Activated T-cell treated with anti-CD3 and anti-CD28 coated beads for 4 hours (primary cell): ENCODE measurements at places on chromosomes 7 and 10.

DNA sequence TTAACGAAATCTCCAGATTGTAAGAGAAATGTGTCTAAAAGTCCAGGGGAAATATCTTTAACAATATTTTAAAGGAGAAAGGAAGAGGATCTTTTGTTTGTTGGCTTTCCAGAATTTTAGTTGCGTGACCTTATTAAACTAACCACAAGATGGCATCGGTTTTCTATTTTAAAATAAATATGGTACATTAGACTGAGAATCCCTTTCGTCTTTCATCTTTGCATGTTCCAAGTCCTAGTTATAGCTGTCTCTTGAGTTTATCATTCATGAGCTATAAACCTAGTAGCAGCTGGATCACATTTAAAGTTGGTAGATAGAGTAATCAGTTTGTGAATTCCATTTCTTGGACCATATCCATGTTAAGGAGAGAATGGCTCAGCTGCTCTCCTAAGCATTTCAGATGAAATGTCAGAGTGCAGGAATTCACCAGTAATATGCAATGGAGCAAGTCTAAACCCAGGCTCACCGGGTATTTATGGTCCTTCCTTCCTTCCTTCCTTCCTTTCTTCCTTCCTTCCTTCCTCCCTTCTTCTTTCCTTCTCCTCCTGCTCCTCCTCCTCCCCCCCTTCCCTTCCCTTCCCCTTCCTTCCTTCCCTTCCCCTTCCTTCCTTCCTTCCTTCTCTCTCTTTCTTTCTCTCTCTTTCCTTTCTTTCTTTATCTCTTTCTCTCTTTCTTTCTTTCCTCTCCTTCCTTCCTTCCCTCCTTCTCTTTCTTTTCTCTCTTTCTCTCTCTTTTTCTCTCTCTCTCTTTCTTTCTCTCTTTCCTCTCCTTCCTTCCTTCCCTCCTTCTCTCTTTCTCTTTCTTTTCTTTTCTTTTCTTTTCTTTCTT, 57.8 kb upstream of the RAB18 start:
- no peak for DNase-seq

DNA sequence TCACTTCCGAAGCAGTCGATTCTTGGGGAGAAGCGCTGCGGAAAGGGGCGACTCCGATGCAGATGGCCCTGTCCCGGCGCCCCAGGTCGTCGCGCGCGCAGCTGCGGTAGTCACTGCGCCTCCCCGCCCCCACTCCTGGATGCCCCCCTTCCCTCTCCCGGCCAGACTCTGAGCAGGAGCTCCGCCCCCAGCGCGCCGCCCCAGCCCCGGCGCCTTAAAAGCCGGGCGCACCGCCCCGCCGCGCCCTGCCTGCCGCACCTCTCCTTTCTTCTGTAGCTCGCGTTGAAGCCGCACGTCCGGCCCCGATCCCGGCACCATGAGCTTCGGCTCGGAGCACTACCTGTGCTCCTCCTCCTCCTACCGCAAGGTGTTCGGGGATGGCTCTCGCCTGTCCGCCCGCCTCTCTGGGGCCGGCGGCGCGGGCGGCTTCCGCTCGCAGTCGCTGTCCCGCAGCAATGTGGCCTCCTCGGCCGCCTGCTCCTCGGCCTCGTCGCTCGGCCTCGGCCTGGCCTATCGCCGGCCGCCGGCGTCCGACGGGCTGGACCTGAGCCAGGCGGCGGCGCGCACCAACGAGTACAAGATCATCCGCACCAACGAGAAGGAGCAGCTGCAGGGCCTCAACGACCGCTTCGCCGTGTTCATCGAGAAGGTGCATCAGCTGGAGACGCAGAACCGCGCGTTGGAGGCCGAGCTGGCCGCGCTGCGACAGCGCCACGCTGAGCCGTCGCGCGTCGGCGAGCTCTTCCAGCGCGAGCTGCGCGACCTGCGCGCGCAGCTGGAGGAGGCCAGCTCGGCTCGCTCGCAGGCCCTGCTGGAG, at the start of gene INA:
TSS of gene INA (plus strand) at position 243 of the 817 bp plus-strand sequence. CDS start at position 317, 74 bp downstream.
- DNase-seq, result no peak

DNA sequence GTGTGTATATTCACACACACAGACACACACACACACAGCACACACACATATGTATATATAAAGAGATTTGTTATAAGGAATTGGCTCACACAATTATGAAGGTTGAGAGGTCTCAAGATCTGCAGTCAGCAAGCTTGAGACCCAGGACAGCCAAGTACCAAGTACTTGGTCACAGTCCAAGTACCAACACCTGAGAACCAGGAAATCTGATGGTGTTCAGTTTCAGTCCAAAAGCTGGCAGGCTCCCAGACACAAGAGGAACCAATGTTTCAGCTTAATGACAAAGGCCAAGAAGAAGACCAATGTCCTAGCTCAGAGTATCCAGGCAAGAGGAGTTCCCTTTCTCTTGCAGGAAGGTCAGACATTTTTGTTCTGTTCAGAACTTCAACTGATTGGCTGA, 780.2 kb downstream of the MAGI2 start:
- DNase-seq, result no peak

DNA sequence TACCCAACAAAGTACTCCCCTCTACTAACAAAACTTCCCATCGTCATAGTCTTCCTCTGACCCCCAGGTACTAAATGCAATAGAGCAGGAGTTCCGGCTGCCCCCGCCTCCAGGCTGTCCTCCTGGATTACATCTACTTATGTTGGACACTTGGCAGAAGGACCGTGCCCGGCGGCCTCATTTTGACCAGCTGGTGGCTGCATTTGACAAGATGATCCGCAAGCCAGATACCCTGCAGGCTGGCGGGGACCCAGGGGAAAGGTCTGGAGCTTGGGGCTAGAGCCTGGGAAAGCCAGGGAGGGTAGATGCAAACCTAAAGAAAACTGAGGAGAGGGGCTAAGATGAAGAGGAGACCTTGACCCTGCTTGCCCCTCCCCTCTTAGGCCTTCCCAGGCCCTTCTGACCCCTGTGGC, 15.3 kb downstream of the EPHB6 start:
- DNase-seq, result no peak

DNA sequence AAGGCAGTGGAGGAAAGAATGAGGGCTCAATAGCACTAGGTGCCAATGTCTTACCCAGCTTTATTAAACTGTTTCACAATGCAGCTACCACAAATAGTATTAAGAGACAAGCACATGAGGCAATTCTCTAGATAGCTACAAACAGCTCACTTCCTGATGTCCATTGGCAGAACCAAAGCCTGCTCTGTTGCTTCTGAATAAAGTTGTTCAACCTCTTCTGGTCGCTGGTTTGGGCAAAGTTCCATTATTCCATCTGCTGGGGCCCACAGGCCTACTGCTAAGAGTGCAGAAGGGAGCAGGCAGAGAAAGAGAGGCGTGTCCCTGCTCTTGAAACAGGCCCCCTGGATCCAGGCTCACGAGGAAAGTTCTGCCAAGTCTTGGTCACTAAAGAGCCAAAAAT, 173.9 kb downstream of the ZNF438 start:
- DNase-seq, result no peak

- no peak for DNase-seq
Observed at GRCh38 chr7:35336444-35336843, 82.5 kb upstream of the TBX20 start.

DNA sequence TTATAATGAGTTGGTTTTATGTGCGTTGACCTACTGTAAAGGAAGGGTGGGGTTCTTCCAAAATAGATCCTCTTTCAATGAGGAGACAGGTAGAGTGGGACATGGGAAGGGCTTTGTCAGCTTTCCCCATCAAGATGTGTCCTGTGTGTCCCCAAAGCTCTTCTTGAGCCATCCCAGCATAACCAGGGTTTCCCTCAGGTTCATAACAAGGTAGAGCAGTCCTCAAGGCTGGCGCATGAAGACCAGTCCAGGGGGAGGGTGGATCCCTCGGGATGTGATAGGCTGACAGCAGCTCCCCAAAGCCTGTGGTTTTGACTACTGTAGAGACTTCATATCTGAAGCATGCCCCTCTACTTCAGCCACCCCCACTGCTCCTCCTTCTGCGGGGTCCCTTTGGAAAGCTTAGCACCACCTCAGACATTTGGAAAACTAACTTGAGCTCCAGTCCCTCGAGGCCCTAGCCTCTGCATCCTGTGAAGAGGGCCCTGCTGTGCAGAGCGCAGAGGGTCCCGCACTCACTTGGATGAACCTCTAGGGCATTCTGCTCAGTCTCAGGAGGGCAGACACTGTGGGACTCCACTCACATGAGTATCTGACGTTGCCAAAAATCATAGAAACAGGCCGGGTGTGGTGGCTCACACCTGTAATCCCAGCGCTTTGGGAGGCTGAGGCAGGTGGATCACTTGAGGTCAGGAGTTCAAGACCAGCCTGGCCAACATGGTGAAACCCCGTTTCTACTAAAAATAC, 1.1 kb upstream of the GIMAP8 start:
- no peak for DNase-seq

GRCh38 chr7:42987648-42988214, 55.6 kb downstream of the MRPL32 start:
- DNase-seq, result no peak

GRCh38 chr7:79882922-79883321, 251.7 kb upstream of the GNAI1 start:
- DNase-seq, result no peak

GRCh38 chr7:29825775-29826529, 19.6 kb downstream of the WIPF3 start:
- DNase-seq, result no peak

GRCh38 chr10:91908337-91909116, 759 bp downstream of the FGFBP3 start:
- DNase-seq, result peak; percentile 48

DNA sequence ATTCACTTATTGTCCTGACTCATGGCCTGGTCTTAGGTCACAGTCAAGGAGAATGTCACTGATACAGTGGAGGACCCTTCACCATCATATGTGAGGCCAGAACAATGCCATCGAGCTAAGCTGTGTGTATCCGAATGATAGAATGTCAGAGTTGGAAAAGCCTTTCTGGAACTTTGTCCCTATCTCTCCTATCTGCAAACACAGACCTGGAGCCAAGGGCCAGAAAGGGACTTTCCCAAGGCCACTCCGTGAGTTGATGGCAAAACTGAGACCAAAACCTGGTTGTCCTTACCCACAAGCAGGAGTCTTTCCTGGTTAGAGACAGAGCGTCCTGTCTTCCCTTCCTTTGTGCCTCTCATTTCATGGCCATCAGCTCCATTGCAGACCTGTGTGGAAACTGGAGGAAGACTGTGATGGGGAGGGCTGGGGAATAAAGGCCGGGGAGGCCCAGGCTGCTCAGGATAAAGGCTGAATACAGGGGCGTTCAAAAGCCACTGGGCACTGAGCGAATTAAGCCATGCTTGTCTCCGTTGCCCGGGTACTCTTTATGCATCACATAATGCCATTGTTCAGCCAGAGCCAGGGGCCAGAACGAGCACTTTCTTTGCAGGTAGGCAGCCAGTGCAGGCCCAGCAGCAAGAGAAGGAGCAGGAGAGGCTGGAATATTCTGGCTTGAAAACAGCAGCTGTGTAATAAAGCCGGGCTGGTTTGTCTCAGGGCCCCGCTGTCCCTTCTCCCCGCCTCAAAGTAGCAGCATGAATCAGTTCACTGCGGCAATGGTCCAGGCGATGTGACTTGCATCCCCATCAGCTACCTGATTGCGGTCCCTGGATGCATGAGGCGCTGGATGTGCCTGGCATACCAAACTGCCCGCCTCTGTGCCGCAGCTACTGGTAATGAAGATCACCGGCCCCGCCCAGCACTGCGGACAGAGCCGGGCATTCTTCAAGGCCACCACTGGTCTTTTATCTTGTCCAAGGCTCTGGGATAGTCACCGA, 143.0 kb downstream of the RPS24 start:
- no peak for DNase-seq

- no peak for DNase-seq
Observed at GRCh38 chr7:122145937-122146645, 2.0 kb upstream of the AASS start.

- DNase-seq, result no peak
Observed at GRCh38 chr10:70759781-70760180, 25.4 kb downstream of the TBATA start.

DNA sequence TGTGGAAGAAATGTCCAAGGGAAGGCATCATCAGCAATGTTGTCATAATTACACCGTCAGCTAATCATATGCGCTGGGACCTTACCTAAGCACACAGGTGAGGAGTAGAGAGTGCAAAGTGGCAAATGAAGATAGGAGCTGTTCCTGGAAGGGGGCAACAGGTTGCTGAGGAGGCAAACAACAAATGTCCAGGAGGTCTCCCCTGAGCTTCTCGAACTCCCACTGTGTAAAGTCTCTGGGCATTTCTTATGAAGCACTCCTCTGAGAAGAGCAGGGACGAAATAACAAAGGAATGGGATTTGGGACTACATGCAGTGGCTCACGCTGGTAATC, 152.5 kb downstream of the DOCK4 start:
- no peak for DNase-seq

DNA sequence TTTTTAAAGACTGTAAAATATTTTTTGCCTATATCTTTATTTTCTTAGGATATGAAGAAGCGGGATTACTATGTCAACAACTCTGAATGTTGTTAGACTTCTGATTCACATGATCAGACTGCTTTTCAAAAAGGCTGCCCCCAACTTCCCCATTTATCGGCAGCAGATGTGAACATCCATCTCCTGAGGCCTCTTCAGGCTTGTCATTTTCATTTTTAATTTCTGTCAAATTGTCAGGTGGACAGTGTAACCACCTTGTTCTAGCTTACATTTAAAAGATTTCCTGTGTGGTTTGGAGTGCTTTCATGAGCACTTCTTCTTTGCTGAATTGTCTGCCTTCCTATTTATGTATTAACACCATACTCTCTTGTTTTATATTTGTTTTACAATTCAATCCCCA, 78.8 kb upstream of the GSDME start:
- no peak for DNase-seq

GRCh38 chr10:32111585-32111984, 55.4 kb upstream of the KIF5B start:
- DNase-seq, result no peak

DNA sequence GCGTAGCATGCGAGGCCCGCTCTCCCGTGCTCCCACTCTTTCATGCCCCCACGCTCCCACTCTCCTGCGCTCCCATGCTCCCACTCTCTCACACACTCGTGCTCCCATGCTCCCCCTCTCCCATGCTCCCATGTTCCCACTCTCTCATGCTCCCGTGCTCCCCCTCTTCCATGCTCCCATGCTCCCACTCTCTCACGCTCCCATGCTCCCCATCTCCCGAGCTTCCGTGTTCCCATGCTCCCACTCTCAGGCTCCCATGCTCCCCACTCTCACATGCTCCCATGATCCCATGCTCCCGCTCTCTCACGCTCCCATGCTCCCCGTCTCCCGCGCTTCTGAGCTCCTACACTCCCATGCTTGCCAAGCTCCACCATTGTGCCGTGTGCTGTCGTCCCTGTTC, 84.4 kb upstream of the ANLN start:
- no peak for DNase-seq

DNA sequence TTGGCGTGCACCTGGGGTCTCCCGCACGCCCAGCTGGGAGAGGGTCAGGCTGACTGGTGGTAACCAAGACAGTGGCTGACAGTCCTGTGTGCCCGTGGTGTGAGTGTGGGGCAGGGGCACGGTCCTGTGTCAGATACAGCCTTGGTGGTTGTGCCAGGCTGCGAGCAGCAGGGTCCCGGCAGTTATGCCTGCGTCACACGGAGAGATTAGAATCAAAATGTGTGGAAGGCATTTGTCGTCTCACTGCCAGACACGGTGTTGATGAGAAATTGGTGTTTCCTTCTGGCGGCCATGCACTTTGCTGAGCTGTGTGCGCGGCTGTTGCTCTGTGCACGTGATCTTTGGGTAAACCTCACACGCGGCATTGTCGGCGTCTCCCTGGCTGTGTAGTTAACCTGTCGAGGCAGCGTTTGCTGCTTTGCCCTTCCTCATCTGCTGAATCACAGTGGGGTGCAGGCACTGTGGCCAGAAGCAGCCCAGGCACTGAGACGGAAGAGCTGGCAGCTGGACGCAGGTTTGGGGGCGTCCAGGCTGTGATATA, 87.7 kb downstream of the NKX6-2 start:
- no peak for DNase-seq

- DNase-seq, result no peak
Observed at GRCh38 chr7:9557853-9558252, 1124.4 kb downstream of the NXPH1 start.
